Liver (tissue), 10 donors: ENCODE measurements at places on chromosomes 3 and 15. TPM values are rescaled to one million over a fixed set of nuclear protein-coding genes. Genes with fewer than 3 reads are reported as not detected.
A peak's percentile ranks its signal among the peaks of the same experiment; 100 is the strongest.

DNA sequence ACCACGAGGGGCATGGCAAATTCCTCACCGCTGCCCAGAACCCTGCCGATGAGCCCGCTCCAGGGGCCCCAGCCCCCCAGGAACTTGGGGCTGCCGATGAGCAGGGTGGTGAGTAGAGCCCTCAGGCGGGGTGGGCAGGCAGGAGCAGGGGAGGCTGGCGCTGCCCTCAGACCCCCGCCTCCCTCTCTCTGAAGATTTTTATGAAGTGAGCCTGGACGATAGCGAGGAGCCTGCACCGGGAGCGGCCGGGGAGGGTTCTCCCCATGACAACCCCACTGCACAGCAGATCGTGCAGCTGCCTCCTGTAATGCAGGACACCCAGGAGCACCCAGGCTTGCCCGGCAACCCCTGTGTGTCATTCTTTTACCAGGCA, 56.7 kb upstream of the UBE2Q2 start:
- DNase-seq, result no peak

IL5RA gene
- total RNA-seq, result 0.56 TPM

DNA sequence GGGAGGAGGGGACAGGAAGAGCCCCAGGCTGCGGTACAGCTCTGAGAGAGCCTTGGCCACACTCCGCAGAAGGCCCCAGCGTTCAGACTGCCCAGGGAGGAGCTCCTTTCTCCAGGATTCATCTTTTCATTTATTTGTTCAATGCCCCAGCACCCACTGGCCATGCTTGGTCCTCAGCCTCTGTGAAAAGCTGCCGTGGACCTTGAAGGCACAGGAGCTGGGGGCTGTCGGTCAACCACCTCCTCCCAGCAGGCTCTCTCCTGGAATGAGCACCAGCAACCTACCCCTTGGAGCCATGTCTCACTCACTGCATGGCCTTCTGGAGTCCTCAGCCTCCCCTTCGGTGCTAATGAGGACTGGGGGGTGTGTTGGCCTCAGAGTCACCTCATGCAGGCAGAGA, 21.6 kb upstream of the PRR23E start:
- DNase-seq, result peak; percentile 19

DNA sequence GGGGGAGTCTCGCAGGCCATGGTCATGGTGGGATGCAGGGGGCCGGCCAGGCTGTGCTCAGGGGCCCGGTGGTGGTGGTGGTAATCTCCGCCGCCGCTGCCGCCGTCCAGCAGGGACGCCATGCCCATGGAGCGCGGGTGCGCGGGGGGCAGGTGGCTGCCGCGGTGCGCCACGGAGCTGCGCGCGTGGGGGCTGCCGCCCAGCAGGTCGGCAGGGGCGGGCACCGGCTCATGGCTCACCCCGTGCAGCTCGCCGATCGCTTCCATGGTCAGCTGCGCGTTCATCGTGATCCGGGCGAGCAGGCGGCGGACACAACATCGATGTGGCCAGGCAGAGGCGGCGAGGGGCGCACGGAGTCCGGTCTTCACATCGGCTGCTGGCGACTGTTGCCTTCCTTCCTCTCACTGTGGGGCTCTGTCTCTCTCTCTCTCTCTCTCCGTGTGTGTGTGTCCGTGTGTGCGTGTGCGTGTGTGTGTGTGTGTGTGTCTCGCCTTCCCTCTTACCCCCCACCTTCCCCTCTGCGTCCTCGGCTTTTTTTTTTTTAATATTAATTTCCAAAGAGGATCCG, 451 bp downstream of the ONECUT1 start:
- peak; percentile 45 for DNase-seq

DNA sequence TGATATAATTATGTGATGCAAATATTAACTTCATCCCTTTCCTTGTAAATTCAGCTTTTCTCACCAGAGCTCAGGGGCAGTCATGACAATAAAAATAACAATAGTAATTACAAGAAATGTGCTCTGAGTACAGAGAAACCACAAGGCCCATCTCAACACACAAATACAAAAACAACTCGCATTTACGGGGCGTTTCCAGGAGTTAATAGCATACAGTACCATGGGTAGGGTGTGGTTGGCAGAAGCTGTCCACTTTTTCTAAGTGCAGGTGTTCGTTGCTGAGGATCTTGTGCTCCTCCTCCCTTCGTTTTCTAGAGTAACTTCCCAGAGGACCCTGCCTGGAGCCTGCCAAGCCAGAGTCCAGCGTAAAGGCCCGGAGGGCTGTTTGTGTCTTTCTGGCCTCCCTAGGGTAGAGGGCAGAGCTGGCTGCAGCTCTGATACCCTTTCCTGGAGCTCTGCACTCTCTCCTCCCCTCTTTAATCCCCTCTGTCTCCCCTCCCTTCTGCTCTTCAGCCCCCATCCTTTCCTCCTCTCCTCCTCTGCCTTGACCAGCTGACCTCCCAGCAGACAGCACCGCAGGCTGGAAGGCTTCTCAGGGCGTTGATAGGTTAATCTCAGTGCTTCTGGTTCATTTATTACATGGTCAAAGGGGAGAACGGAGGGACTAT, 11.4 kb downstream of the SEMA3G start:
- DNase-seq, result no peak

LRRC34 gene
- 2.8 TPM for total RNA-seq

DNA sequence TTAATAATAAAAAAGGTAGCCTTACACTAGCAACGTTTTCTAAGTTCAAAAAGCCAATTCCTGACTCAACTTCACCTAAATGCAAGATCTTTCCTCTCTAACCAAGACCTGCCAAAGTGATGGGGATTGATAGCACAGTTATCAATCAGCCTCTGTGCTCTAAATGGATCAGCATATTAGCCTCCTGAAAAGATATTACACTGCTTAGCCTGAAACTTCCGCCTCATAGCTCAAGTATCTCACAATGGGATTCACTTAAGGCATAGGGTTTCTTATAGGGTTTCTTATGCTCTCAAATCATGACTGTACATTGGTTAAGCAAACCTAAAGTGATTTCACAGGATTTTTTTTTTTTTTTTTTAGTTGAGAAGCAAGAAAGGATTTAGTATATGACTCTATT, 436 bp upstream of the SLC9A9 start:
- DNase-seq, result no peak

DNA sequence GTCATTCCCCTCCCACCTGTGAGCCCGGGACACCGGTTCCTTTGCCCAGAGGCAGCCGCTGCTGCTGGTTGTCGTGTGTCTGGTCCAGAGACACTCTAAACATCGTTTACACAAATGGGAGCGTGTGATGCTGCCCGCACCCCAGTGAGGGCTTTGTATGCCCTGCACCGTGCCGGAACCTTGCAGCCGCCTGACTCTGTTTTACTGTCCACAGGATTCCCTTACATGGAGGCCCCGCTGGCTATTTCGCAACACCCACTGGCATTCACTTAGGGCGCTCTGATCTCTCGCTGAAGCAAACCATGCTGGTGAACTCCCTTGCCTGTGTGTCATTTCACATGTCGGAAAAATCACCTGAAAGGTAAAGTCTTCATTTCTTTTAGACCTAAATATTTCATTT, 100.8 kb upstream of the SLC6A6 start:
- DNase-seq, result peak; percentile 49

DNA sequence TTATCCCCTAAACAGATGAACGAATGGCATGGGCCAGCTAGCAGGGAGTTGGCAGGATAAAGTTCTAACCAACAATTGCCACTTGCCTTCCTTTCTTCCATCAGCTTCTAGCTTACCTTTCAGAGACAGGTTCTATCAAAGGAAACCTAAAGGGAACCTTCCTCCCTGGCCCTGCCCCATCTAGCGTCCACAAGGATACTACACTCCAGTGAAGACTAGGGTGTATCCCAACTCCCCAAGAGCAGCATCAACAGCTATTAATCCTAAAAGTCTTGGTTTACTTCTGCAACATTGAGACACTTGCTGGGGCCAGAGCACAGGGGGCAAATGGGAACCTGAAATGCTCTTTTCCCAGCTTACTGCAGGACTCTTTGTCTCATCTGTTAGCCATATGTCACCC, 37.0 kb upstream of the TMC3 start:
- no peak for DNase-seq

- no peak for DNase-seq
These were observed 30.4 kb upstream of the ZNF639 start for GRCh38 chr3:179292450-179292849.

DNA sequence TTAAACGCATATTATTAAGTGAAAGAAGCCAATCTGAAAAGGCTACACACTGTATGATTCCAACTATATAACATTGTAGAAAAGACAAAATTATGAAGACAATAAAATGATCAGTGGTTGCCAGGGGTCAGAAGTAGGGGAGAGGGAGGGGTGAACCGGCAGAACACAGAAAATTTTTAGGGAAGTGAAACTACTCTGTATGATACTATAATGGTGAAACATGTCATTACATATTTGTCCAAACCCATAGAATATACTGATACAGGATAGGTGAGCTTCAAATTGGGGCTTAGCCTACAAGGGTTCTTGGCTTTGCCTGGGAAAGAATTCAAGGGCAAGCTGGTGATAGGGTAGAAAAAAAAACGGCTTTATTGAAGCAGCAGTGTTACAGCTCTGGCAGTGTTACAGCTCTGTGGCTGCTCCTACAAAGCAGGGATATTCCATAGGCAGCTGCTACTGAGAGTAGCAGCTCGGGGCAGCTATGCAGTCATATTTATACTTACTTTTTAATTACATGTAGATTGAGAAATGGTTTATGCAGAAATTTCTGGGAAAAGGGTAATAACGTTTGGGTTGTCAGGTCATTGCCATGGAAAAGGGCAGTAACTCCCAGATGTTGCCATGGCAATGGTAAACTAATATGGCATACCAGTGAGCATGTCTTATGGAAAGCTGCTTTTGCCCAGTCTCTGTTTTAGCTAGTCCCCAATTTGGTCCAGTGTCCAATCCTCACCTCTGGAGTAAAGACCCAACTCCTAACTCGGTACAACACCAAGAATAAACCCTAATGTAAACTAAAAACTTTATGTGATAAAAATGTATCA, 125.1 kb upstream of the SLC25A36 start:
- no peak for DNase-seq

ABHD14A gene
- 8.2 TPM for total RNA-seq

GOLGA8T gene
- 0.08 TPM for total RNA-seq

DNA sequence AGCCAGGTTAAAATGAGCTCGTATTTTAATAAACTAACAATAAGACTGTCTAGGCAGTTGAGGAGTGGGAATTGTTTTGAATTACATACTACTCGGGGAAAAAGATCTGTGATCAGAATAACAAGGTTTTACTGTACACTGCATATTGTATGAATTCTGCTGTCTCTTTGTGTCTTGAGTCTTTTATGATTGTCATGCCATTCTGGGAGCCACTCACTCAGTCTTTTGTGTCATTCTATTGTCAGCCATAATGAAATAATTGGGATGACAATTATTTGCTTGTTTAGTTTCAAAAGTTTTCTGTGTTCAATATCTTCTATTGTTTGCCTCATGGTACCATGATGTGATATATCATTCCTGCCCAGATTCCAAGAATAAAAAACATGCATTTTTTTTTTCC, 339.6 kb upstream of the TBL1XR1 start:
- DNase-seq, result no peak

DNA sequence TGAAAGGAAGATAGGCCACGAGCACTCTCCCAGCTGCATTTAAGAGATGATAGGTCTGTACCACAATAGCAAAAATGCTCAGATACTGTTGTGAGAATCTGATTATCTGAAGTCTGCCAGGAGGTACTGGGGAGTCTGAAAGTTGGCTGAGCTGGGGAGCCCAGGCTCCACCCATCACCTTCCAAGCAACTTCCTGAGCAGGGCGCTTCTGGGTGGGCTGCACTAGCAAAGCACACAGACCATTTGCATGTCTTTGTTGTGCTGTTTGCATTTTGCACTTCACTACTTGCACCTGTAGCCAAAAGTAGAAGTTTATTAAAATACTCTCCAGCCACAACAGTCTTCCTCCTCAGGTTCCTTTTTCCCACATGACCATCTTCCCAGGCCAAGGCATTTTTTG, 133.2 kb downstream of the ALDH1A2 start:
- DNase-seq, result no peak

ACOX2 gene
- 179 TPM for total RNA-seq
